ENCODE measurements at places on chromosomes 1 and 21.

- peak; percentile 86 for DNase-seq
Measured at GRCh38 chr1:117284399-117285215, 73.9 kb upstream of the VTCN1 start.

DNA sequence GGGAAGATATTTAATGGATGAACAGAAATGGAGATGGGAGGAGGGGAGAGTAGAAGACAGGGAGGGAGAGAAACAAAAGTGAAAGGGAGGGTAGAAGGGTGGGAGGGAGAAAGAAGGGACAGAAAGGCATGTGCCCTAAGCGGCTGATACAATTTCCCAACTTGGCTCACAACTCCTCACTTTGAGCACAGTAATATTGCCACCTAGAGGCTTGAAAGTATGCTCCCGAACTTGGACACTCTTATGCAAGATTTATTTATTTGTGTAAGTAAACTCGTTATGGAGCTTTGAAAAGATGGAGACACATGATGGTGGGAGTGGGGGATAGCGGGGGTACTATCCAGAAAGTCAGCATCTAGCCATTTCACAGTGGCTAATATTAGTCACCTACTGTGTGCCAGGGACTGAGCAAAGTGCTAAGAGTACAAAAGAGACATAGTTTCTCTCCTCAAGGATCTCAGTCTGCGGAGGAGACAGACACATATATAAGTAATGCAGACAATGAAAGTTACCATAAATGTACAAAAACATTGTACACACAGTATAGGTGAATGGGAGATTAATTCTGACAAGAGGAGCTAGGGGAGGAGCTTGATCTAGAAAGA, 189.7 kb downstream of the SEC16B start:
- peak; percentile 75 for DNase-seq

GRCh38 chr1:98098473-98098872, 177.6 kb upstream of the DPYD start:
- no peak for DNase-seq

DNA sequence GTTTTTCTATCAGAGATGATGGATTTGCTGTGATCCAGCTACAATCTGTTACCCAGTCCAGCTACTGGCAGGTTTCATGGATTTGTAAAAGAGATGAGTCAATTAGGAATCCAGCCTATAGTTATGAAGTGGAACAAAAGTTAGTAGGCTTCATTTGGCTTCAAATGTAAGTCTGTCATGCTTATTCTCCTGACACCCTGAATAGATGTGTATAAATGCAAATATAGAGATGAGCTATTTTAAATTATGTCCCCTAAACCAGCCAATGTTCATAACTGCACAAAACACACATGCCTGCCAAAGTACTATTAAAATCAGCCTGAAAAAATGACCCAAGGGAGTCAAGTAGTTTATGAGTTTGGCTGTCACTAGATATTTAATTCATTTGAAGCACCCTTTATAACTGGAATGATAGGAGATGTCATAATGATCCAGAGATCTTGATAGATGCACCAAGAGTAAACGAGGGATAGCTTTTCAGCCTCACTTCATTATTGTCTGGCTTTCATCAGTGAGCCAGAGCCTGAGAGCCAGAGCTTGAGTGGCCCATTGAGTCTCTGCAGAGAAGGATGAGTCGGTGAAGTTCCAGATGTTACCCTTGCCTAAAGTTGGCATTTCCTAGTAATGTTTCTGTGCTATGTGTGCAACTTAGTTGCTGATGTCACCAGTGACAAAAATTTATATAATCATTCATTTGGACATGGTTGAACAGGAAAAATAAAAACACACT, 11.8 kb upstream of the NTMT2 start:
- DNase-seq, result no peak

DNA sequence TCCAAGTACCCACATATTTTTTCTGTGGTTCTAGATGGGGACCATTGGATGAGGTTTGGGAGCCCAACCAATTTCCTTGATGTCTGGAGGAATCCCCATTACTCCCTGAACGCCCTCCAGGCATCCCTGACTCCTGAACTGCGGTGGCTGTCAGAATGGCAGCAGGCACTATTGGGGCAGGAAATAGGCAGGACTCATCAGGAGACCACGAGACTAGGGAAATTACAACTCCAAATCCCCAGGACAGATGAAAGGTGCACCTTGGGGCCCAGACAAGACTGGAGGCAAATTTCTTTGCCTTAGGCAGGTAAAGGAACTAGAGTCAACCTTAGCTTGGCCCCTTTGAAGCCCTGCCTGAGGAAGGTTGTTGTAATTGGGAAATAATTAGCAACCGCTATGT, 1.1 kb downstream of the CGN start:
- DNase-seq, result no peak

GRCh38 chr1:34419663-34420136, 243.0 kb downstream of the C1orf94 start:
- peak; percentile 9 for DNase-seq

- DNase-seq, result no peak
Measured at GRCh38 chr21:42349420-42350317, 1.1 kb downstream of the TFF2 start.

DNA sequence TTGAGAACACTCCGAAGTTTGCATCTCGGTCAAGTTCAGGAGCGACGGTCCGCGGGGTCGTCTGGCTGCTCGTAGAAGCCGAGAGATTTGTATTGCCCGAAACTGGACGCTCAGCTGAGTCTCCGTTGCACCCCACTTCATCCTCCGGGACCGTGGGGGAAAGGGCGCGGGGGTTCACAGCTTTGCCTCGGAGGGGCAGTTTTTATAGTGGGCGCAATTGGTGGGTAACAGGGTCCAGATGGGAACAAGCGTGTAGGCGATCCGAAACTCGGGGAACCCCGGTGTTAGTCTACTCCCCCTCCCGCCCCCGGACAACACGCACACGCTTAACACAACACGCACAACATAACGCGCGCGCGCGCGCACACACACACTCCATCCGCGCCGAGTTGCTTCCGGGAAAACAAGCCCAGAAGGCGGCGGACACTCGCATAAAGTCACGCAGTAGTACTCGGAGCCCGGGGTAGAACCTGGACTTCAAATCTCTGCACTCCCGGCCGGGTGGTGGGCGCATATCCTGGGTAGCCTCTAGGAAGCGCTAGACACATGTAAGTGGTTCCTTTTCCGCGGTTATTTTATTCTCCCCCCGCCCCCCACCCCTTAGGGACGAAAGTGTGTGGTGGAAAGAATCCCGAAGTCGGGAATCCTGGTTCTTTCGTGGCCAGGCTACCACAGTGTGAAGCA, 1.1 kb upstream of the JUN start:
- peak; percentile 97 for DNase-seq

DNA sequence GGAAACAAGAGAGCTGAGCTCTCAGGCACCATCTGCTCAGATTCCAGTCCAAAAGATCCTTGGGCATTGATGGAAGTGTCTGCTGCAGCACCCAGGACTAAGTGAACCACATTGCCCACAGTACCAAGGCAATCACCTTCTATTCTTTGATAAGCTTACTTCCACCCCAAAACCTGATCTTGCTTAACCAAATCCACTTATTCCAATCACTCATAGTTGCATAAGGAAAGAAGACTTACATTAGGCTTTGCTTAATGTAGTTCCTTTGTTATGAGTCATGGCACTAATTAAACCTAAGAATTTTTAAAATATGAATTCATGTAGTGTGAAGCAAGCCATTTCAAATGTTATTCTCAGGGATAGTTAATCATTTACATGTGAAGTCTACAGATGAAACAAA, 84.5 kb downstream of the UCHL5 start:
- DNase-seq, result no peak

GRCh38 chr1:3011631-3012455, 9.4 kb upstream of the ACTRT2 start:
- peak; percentile 2 for DNase-seq

GRCh38 chr1:45767035-45767434, 16.6 kb upstream of the IPP start:
- peak; percentile 87 for DNase-seq

DNA sequence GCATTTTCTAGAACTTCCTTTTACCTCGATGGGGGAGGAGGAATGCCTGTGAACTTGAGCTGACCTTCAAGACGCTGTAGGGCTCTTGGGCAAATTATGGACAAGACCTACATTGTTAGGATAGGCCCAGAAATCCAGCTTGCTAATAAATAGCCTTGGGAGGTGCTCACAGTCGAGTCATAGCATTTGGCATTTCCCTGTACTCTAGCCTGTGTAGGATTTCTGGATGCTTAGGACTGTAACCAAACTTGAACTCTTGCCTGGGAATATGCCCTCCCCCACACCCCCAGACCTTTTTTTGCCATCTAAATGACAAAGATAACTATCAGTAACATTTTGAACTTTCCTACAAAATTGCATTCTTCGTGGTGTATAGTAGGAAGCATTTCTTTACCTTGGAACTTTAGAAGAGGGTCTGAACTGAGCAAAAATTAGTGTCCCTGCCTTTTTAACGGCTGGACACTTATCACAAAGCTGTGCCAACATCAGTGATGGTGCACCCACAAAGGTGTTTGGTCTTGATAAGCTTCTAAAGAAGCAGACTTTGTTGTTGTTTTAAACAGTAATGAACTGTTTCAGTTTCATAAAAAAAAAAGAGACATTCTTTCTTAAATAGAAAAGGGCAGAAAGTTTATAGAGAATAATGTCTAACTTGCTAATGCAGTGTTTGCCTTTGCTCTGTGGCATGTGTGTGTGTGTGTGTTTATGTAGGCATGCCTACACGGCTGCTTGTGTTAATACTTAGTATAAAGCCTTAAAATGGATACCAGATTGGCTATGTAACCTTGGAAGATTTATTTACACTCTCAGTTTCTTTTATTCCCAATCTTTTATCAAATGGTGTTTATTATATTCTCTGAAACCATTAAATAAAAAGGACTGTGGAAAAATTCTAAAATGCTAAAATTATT, 88.2 kb downstream of the NFIA start:
- DNase-seq, result peak; percentile 70

GRCh38 chr1:95061445-95062006, 11.2 kb downstream of the ALG14 start:
- DNase-seq, result no peak

DNA sequence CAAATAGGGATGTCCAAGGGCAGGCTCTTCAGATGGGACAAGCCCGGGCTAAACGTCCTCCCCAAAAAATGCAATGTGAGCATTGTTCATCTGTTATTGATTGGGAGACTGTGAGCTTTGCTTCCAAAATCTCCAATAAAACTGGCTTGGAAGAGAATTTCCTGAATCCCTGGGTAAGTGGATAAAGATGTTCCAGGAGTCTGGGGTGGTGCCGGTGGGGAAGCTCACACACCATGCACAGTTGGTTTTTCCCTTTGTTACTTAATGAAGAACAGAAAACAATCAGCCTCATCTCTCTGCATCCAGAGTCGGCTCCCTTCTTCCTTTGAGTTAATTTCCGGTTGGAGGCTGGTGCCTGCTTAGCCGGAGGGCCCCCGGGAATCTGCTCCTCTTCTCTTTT, 72.1 kb upstream of the ZBTB40 start:
- no peak for DNase-seq

DNA sequence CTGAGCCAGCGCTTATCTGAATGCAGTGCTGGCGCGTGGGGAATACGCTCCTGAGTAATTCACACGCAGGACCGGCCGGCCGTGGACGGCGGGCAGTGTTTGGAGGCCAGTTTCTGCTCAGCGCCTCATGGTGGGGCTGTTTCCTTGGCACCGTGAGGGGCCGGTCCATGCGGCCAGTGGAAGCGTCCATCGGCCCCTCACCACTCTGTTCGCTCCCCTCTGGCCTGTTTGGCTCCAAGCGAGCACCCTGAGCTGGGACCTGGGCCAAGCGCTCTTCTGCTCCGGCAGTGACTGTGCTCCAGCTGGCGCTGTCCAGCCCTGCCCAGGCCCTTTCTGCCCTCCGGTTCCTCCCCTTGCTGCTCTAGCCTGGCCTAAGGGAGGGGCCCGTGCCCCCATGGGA, 16.3 kb upstream of the PLCH2 start:
- DNase-seq, result peak; percentile 34

DNA sequence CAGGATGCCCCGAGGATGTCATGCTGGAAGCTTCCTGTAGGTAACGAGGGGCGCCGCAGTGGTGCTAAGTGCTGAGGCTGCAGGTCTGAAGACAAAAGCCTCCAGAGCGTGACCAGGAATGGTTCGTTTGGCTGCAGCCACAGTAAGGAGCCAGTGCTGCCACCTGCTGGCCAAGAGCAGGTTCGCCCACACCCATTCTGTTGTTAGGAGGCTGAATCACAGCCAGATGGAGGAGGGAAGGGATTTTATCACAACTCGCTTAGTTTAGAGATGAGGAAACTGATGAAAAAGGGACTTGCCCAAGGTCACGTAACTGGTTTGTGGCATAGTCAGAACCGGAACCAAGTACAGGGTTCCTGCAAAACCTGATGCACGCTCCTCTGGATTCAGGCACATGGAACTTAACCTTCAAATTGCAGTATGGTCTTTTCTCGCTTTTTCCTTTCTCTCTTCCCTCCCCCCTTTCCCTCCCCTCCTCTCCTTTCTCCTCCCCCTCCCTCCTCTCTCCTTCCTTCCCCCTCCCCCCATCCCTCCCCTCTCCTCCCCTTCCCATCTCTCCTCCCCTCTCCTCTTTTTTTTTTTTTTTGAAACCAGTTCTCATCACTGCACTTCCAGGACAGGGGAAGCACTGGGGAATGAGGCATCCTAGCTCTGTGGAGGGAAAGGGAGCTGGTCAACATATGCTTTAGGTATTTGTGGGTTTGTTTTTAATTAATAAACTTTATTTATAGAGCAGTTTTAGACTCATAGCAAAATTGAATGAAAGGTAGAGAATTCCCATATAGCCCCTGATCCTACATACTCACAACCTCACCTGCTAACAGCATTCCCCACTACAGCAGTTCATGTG, 81.8 kb downstream of the MPZL1 start:
- DNase-seq, result peak; percentile 96

DNA sequence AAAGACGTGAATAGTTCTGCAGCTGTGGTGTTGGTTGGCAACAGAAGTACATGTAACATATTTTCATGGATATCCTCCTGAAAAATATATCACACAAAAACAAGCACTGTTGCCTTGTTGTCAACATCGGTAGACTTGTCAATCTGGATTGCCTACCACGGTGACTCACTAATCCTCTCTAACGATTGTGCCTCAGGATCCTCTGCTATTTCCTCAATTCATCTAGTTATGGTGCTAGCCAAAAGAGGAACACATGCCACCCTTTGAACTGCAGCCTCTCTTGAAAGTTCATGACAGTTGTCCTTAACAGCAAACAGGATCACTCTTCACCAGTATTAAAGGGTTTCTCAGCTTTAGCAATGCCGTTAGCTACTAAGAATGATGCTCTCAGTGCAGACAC, 25.7 kb downstream of the RASAL2 start:
- DNase-seq, result no peak

DNA sequence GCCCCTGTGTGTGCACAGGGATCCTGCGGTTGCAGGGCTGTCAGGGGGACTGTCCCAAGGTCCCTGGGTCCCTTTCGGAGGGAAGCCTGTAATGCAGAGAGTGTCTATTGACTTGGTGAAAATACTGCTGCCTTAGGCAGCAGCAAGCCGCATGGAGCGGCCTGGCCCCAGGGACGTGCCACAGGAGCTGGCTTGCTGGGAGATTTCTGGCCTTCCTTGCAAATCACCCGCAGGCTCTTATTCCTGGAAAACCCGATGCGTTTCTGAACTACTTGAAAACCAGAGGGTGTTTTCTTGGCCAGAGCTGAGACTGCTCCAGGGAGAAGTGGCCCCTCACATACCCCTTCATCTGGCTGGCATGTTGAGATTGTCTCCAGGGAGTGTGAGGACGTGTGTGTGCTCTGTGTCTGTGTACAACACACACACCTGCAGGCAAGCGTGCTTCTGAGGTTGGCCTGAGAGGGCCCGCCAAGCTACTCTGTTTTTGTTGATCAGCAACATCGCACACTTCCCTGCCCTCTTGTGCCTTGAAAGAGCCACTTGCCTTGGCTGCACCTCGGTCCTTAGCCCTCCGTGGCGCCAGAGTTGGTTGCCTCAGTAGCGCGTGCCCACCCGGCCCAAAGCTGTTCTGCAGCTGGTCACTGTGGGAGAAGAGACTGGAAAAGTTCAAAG, 10.5 kb downstream of the PRDM16 start:
- no peak for DNase-seq

GRCh38 chr1:59352065-59352464, 55.2 kb downstream of the FGGY start:
- DNase-seq, result no peak

Measured in fibroblast of the aortic adventitia (primary cell).